ENCODE measurements at places on chromosomes 1 and 21. TPM values are rescaled to one million over a fixed set of nuclear protein-coding genes. Genes with fewer than 3 reads are reported as not detected.
A peak's percentile ranks its signal among the peaks of the same experiment; 100 is the strongest.

DNA sequence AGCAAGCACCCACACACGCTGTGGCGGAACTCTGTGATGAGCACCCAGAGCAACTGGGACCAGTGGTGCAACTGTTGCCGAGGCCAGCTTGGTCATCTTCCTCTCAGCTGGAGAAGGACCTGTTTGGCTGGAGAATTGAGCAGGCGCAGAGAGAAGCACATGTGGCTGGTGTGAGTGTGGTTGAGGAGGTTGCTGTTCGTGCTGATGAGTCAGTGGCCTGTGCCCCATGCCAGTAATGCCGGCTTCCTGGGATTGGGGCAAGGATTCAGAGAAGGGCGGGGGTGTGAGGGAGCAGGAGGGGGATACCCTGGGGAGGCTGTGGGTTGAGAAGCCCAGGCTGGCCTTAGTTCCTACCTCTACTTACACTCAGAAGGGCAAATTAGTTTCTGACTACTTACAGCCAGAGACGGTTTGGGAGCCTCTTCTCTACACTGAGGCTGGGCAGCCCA, 57.5 kb upstream of the EPS8L3 start:
- no peaks in the 10 kb centered on the region for H3K27me3 ChIP-seq
- no peak overlapping the region for H3K4me3 ChIP-seq
- peaks cover 54% of the 10 kb centered on the region for H3K4me1 ChIP-seq
- peak overlapping the region; percentile 42 for H3K27ac ChIP-seq
- no peaks in the 10 kb centered on the region for H3K36me3 ChIP-seq
- no peak for DNase-seq

- H3K27me3 ChIP-seq: no peaks in the 10 kb centered on the region
- DNase-seq: no peak
- H3K27ac ChIP-seq: no peak overlapping the region
- H3K4me3 ChIP-seq: no peak overlapping the region
- H3K4me1 ChIP-seq: no peaks in the 10 kb centered on the region
- H3K36me3 ChIP-seq: no peaks in the 10 kb centered on the region
Observed at GRCh38 chr1:170271430-170272161, 125.8 kb downstream of the NTMT2 start.

- DNase-seq: no peak
- H3K4me1 ChIP-seq: peaks cover 18% of the 10 kb centered on the region
- H3K4me3 ChIP-seq: no peak overlapping the region
- H3K27ac ChIP-seq: no peak overlapping the region
- H3K36me3 ChIP-seq: no peaks in the 10 kb centered on the region
- H3K27me3 ChIP-seq: no peaks in the 10 kb centered on the region
Observed at GRCh38 chr1:245686446-245687030, 531.8 kb downstream of the KIF26B start.

DNA sequence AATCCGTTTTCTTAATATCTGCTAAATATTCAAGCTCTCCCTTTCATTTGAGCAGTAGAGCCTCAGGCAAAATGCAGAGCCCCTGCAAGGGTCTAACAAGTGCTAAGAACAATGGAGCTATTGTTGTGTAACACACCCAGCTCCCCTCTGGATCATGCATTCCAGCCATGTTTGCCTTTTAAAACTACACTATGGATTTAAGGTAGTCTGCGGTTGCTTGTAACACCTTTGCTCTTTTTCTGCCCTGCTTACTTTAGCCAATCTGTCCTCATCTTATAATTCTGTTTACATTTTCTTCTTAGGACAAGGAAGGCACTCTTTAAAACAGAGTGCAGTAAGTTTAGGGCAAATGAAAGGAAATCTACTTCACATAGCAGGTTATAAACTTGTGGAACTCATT, 60.0 kb upstream of the C1orf105 start:
- peaks cover 50% of the 10 kb centered on the region for H3K4me1 ChIP-seq
- H3K27me3 ChIP-seq: no peaks in the 10 kb centered on the region
- no peak for DNase-seq
- H3K27ac ChIP-seq: peak overlapping the region; percentile 79

DNA sequence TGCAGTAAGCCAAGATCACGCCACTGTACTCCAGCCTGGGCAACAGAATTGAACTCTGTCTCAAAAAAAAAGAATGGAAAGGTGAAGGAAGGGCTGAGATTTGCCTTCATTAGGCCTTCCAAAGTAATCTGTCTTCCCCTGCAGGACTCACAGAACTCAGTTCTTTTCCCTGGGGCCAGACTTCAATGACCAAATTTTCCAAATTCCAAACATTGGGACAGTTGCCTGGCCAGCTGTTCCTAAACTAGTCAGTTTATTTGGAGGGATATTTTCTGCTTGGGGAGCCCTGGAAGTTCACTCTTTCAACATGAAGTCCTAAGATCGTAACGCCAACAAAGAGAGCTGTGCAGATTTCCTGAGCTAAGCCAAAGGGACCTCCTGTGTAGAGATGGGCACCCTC, 5.4 kb upstream of the DEDD start:
- no peaks in the 10 kb centered on the region for H3K27me3 ChIP-seq
- peaks cover 19% of the 10 kb centered on the region for H3K4me1 ChIP-seq
- no peak for DNase-seq
- H3K36me3 ChIP-seq: no peaks in the 10 kb centered on the region
- no peak overlapping the region for H3K4me3 ChIP-seq

DNA sequence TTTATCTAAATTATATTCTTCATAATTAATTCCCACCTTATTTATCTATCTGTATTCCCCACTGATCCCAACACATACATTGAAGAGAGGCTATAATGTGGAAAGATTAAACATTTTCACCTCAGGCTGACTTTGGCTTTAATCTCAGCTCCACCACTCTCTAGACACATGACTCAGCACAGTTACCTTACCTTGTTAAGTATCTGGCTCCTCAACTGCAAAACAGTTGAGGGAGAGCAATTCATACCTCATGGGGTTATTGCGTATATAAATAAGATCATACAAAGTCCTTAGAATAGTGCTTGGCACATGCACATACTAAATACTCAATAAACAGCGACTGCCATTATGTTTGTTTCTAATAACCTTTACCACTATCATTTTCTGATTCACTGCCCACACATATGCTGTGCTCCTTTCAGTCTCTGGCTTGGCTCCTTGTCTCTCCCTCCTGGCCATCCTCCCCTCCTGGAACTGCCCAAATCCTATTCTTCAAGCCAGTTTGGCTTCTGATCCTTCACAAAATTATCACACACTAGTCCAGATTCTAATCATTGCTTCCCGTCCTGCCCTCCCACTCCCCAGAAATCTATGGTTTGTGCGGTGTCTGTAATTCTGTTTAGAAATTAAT, 50.1 kb downstream of the BCL9 start:
- H3K36me3 ChIP-seq: no peaks in the 10 kb centered on the region
- H3K27ac ChIP-seq: no peak overlapping the region
- no peak overlapping the region for H3K4me3 ChIP-seq
- no peaks in the 10 kb centered on the region for H3K27me3 ChIP-seq

DNA sequence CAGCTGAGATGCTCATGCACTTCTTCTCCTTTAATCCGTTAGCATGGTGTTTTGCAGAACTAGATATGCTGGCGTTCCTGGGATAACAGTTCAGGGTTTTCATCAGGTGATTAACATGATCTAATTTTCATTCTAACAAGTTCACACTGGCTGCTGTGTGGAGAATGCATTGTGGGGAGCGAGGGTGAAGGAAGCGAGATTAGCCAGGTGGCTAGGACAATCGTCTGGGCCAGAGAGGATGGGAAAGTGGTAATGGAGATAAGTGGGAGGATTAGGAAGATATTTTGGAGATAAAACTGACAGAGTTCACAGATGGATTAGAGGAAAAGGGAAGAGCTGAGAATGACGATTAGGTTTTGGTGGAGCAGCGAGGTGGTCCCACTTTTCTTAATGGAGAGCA, 138.1 kb upstream of the MAGI3 start:
- no peak overlapping the region for H3K27ac ChIP-seq
- no peak for DNase-seq
- H3K4me1 ChIP-seq: no peaks in the 10 kb centered on the region
- no peak overlapping the region for H3K4me3 ChIP-seq

- no peak overlapping the region for H3K4me3 ChIP-seq
- no peaks in the 10 kb centered on the region for H3K27me3 ChIP-seq
- no peak overlapping the region for H3K27ac ChIP-seq
- no peaks in the 10 kb centered on the region for H3K4me1 ChIP-seq
- no peak for DNase-seq
Observed at GRCh38 chr1:43267291-43267805, 2.4 kb upstream of the TMEM125 start.

DNA sequence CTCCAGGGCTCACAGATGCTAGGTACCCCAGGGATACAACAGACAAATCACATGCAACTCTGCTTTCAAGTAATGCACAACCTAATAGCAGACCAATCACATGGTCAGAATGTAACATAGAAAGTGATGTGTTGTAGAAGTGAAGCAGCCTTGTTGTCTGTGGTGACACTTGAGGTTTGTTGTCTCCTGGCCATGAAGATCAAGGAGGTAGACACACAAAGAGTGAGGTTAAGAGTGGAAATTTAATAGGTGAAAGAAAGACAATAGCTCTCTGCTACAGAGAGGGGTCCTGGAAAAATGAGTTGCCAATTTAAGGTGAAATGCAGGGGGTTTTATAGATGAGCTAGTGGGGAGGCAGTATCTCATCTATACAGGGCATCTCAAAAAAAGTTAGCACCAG, 2.5 kb upstream of the TMEM9 start:
- peaks cover 23% of the 10 kb centered on the region for H3K4me1 ChIP-seq
- H3K27ac ChIP-seq: no peak overlapping the region
- H3K27me3 ChIP-seq: no peaks in the 10 kb centered on the region

MASP2 gene
- not detected for total RNA-seq

GPR52 gene
- total RNA-seq: 2.0 TPM

TEDDM1 gene
- not detected for total RNA-seq

AUNIP gene
- total RNA-seq: not detected

MYOCOS gene
- not detected for total RNA-seq

CD84 gene
- total RNA-seq: 2.7 TPM

Data from esophagus muscularis mucosa (tissue), 4 donors.